Dermis microvascular lymphatic vessel endothelial cell (primary cell): ENCODE measurements at places on chromosomes 3 and 15.

- DNase-seq: no peak
Measured at GRCh38 chr3:107833043-107833442, 257.8 kb downstream of the CD47 start.

- no peak for DNase-seq
Measured at GRCh38 chr15:41512940-41513505, 604 bp downstream of the LTK start.

DNA sequence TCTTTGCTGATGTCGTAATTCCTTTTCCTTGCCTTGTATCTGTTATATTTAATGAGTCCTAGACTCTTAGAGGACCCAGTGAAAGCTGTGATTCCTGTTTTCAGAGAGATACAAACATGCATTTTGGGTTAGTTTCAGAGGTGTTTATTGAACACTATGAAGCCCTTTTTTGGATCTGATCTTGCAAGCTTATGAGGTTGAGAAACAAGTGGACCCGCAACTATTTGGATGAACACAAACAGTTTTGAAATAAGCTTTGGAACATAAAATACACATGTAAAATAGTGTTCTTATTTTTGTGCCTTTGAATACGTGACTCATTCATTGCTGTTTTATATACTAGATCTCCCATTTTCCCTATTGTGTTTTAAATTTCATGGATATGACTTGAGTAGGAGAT, 33.5 kb downstream of the SNRK start:
- DNase-seq: no peak

DNA sequence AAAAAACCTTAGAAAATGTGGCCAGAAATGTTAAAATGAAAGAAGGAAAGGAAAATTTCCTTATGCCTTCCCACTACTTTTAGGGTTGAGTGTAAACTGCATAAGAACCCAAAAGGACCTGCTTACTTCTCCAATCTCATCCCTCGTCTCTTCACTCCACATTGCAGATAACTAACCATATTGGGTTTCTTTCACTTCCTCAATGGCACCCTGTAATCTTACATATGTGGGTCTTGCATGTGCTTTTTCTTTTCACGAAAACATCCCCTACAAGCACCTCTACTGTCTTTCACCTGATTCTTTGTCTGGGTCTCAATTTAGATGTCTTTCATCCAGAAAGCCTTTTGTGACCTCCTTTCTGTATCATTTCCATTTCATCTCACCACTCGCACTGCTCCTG, 23.1 kb downstream of the EOMES start:
- no peak for DNase-seq

- DNase-seq: no peak
Measured at GRCh38 chr15:70792171-70792573, 28.8 kb upstream of the UACA start.

GRCh38 chr15:59185725-59186124, 20.9 kb upstream of the LDHAL6B start:
- no peak for DNase-seq

DNA sequence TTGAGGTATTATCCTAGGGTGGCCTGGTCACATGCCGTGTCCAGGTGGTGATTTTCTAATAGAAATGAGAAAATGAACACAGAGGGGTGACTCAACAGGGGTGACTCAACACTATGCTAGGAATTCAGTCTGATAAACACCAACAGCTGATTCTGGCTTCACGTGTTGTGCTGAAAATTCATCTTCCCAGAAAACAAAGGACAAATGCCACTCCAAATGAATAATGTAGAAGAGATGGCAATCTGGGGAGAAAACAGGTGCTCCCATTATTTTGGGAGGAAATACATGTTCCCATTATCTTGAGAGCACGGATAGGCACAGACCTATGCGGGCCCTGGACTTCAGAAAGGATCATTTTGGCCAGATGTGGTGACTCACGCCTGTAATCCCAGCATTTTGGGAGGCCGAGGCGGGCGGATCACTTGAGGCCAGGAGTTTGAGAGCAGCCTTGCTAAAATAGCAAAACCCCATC, 101.2 kb upstream of the MEX3B start:
- DNase-seq: peak; percentile 78
